Mesothelial cell of epicardium (in vitro differentiated cells): ENCODE measurements at places on chromosomes 5 and 9. TPM values are rescaled to one million over a fixed set of nuclear protein-coding genes. Genes with fewer than 3 reads are reported as not detected.

The MAMDC4 gene
- 20.1 to 22.6 TPM (median 20.3 TPM) in 3 replicates for total RNA-seq

GRCh38 chr5:169303119-169303515 is 2.2 kb upstream of the SLIT3 start:
- no peak for DNase-seq

DNA sequence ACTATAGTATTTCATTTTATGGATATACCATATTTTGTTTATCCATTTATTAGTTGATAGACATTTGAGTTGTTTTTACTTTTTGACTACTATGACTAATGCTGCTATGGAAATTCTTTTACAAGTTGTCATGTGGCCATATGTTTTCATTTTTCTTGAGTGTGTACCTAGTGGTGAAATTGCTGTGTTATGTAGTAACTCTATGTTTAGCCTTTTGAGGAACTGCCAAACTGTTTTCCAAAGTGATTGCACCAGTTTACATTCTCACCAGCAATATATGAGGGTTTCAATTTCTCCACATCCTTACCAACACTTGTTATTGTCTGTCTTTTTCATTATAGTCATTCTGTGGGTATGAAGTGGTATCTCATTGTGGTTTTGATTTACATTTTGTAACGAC is 75.4 kb downstream of the GRIA1 start:
- no peak for DNase-seq

GRCh38 chr5:84298628-84299027 is 86.1 kb downstream of the EDIL3 start:
- no peak for DNase-seq

The TTC39B gene
- 5.2 to 6.0 TPM (median 6.0 TPM) in 3 replicates for total RNA-seq

DNA sequence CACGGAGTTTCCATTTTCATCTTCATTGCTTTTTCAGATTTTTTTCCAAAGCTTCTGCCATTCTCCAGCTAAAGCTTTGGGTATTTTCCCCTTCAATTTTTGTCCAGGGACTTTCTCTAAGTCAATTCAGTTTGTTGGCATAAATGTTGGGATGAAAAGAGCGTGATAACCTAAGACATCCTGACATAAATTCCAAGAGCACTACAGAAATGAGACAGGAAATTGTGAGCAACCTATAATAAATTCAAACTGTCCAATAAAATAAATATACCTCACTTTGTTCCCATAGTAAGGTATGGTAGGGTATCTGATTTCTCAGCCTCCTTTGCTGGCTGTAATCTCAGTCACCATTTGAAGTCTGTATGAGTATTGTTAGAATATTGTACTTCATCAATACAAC is 8.4 kb downstream of the ADAMTSL1 start:
- DNase-seq, result no peak

The SIL1 gene
- 46.2 to 55.4 TPM (median 51.2 TPM) in 3 replicates for total RNA-seq

DNA sequence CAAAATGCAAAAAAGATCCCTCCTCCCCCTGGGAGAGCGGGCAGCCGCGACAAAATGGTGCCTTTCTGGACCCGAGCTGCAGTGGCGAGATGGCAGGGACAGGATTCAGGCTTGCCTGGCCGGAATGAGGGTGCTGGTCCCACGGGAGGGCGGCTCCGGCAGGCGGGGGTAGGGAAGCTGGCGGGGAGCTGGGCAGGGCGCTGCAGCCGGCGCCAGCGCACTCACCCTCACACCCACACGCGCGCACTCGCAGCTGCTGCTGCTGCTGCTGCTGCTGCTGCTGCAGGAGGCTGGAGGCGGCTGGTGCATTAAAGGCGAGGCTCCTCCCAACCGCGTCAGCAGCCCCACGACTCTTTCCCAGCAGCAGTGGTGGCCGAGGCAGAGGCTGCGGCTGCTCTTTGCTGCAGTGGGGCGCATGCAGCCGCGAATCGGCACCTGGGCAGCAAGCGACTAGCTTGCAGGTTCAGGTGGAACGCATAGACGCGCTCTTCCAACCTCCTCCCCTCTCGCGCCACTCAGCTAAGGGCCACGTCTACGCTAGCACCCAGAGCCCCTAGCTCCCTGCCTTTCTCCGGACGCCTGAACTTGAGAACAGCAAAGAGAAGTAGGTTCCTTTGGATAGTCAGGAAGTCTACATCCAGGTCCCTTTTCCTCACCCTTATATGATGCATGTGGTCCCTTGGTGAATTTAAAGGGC is at the start of gene PPP2R2B:
Gene PPP2R2B (minus strand): TSS at position 282 of the 697 bp plus-strand sequence.
- DNase-seq, result peak; percentile 62

DNA sequence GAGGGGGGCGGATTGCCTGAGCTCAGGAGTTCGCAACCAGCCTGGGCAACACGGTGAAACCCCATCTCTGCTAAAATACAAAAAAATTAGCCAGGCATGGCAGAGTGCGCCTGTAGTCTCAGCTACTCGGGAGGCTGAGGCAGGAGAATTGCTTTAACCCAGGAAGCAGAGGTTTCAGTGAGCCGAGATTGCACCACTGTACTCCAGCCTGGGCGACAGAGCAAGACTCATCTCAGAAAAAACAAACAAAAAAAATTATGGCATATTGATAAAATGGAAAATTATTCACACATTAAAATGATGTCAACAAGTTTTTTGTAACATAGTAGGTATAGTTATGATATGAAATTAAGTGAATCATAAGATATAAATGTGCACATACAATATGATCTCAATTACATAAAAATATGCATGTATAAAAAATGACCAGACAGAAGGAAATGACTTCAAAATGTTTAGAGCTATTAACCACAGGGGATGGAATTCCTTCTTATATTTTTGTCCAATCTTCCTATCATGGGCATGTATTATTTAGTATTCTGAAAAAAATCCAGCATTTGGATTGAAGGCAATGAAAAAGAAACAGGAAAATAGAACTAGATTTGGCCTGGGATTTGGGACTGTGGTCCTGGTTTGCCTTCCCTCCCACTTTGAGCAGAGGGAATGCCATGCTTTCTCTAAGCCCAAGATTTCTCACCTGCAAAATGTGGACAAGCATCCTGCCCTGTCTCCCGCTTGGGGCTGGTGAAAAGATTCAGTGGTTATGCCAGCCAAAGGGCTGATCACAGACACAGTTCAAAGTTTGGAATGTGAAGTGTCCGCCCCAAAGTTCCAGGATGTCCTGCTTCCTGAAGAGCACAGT is 19.5 kb downstream of the SPAAR start:
- DNase-seq, result no peak

The BTNL9 gene
- total RNA-seq, result 0.18 TPM in 1 of 3 replicates, not detected in the others

- no peak for DNase-seq
These were observed 53.6 kb downstream of the DAP start for GRCh38 chr5:10707198-10708142.
